ENCODE measurements at places on chromosomes 7 and 10.

GRCh38 chr7:485188-486081 is 34.2 kb downstream of the PDGFA start:
- DNase-seq = no peak

DNA sequence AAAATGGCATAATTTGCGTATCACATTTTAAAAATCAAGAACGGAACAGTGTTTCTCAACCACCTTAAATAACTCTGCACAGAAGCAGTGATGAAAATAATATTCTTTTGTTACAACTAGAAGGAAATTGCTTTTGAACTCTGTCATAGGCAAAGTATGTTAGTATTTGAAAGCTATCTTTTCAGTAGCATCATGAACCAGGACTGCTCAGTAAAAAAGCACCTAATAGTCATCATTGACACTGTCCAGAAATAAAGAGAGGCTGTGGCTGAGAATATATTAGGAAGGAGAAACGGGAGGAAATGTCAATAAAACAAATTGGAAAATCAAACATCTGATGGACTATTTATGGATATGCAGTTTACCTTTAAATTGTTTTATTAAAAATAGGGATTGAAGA is 237.2 kb upstream of the AKR1E2 start:
- DNase-seq = no peak

DNA sequence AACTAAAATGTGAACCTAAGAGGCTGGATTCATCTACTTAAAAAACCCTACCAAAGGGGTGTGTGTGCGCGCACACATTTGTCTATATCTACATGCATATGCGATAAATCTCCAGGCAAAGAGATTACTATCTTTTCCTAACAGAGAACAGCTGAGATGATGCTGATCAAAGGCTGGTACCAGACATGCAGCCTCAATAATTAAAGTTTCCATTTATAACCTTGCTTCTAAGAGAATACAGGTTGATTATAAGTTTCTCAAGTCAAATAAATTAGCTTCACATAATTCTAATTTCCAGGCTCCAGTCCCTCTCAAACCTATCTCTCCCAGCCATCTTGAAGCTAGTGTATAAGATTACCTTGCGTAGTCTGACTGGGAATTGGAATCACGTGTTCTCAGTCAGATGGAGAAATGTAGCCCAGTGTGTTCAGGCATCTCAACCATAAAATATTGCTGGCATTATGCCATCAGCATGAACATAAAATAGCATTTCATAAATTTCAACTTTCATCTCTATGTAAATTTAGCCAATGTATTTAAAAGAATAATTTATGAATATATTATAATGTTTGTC is 1062.0 kb downstream of the XPNPEP1 start:
- DNase-seq = no peak

GRCh38 chr10:12048547-12048946 is 5.9 kb upstream of the UPF2 start:
- no peak for DNase-seq

DNA sequence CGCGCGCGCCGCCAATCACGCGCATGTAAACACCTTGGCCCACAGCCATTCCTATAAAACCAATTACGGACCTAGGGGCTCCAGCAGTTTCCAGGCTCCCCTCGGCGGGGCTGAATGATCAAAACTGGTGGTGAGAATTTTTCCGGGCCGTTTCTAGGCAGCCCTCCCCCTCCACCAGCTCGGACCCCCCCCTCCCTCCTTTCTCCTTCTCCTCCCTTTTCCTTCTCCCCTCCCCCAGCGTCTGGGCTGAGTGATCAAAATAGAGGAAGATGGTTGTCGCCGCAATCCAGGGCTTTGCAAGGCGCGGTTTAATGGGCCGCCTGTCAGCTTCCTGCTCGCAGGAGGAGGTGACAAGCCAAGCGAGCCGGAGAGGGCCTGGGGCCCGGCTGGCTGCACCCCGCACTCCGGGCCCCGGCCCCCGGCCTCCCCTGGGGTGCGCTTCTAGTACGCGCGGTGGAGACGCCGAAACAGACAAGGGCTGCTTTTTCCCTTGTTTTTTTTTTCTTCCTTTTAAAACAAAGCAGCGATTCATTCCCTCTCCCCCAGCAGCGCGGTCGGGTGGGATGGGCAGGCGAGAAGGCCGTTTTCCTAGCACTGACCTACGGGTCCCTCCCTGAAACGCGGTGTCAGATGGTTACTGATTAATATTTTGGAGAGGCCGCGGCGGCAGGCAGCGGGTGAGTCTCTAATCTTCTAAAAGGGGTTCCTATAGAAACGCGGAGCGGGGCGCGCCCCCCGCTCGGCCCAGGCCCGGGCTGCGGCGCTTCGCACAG is 528 bp upstream of the TNRC18 start:
- peak; percentile 97 for DNase-seq

- no peak for DNase-seq
Observed at GRCh38 chr10:79185067-79185774, 116.5 kb downstream of the ZMIZ1 start.

GRCh38 chr10:30560326-30560725 is 69.2 kb downstream of the LYZL2 start:
- no peak for DNase-seq

DNA sequence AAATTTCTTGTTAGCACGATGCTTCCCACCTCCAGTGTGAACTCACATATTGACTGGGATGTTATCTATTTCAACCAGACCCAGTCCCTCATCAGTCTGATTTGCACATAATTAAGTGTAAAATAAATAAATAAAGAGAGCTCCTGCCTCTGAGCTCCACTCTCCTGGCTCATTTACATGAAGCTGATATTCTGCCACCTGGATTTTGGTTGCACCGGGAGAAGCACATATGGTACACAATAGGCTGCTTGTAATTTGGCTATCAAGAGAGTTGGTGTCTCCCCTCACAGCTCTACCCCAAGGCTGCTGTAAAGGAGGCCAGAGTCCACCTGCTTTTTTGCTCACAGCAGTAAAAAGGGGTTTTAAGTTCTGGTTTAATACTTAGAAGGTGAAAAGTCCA is 610.5 kb downstream of the KCNMA1 start:
- no peak for DNase-seq

- DNase-seq = no peak
Observed at GRCh38 chr10:97003151-97003803, 171.2 kb downstream of the LCOR start.

GRCh38 chr10:75977139-75977538 is 545.7 kb downstream of the LRMDA start:
- DNase-seq = no peak

GRCh38 chr7:156152390-156152789 is 340.1 kb upstream of the SHH start:
- no peak for DNase-seq

DNA sequence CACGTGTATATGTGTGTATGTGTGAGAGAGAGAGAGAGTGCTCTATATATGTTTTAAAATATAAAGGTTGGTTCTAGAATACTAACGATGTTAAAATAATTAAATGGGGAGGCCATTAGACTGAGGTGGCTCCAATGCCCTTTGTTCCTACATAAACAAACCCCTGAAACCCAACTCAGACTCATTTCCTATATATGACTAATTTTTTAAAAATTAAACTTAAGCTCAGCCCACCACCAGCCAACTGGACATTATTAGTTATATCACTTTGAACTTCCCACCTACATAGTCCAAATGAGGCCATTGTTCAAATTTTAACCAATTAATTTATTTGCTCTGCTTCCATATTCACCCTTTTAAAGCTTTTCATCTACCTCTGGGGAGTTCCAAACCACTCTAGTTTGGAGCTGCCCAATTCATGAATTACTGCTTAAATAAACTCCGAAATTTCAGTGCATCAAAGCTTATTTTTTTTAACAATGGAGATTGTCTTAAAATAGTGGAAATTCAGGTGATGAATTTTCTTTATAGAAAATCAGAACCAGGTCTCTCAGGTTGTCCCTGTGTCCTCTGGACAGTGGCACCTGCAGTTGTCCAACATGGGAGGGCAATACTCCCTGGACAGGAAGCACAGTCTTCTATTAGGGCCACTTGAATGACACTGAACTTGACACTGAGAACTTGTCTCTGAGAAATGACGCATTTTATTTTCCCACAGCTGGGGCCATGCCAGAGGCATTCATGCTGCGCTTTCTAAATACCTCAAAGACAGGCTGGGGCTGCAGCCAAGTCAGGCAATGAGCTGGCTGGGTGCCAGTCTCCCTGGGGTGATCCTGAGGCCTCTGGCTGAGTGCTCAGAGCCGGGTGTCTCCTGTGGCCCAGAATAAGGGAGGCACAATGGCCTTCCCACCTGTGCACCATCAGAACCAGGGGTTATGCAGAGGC is 109.5 kb upstream of the TMEM72 start:
- DNase-seq = no peak

DNA sequence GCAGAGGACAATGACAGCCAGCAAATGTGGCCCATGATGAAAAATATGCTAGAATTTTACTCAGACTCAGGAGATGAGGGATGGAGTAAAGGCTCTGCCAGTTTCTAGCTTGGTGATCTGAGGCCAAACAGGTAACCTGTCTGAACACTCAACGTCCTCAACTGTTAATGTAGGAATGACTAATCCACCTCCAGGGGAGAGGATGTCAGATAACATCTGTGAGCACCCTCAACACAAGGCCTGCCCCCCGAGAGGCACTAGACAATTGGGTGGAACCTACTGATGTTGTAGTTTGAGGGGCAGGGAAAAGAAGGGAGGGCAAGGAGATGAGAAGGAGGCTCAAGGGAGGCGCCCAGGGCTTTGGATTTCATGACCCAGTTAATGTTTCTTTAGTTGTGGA is 445.1 kb downstream of the PLXNA4 start:
- no peak for DNase-seq

DNA sequence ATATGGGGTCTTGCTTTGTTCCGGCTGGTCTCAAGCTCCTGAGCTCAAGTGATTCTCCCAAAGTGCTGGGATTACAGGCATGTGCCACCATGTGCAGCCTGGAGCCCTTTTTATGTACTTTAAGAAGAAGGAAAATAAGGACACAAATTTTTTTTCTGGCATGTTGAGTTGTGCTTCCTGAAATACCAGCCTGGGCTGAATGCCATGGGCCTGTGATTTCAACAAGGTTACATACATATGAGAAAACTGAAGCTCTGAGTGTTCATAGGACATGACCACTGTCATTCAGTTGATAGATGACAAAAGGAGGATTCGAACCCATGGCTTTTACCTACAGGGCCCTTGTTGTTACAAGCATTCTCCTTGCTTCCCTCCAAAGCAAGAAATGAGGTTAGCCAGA is 36.1 kb downstream of the ST8SIA6 start:
- DNase-seq = no peak

- DNase-seq = no peak
Observed at GRCh38 chr7:137987018-137987349, 14.9 kb downstream of the CREB3L2 start.

DNA sequence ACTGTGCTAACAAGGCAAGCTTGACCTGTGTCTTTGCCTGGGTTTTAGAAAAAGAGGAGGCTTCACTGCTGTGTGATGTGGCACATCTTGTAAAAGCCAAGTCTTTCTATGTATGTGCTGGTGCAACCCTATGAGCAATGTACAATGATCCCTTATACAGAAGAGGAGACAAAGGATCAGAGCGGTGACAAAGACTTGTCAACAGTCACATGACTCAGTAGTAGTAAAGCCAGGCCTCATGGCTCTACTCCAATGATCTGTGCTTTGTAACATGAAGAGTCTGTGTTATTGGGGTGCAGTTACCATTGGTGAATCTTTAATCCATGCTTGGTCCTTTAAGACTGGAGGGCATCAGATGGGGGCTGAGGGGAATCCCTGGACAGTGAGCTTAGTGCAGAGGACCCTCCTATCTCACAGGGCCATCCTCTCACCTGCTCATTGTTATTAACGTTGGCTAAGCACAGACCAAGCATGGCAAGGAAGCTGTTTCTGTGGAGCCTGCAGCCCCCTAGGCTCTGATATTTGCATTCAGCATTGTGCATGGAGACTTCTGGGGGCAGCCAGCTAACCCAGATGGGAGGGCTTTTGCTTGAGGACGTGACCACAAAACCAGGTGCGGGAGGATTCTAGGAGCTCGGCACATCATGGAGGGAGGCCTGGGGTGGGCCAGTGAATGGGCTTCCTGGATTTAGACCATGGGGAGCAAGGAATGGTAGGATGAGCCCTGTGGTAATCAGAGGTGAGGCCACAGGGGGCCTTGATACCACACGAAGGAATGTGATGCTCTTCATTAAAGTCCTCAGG is 308.8 kb upstream of the ZNF32 start:
- DNase-seq = no peak

DNA sequence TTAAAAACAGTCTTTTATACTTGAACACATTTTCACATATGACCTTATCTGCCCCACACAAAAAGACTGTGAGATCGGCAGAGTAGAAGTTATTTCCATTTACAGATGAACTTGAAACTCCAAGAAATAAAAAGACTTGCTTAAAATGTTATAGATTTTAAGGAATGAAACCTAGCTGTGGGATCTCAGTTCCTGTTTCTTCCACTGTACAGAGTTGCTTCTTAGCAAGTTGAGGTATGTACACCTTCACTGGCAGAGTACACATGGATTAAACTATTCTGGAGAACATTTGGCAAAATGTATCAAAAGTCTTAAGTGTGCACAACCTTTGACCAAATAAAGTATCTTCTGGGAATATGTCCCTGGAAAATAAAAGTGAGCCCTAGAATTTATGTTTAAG is 48.3 kb downstream of the A1CF start:
- no peak for DNase-seq

GRCh38 chr7:133682364-133683181 is 429.7 kb downstream of the EXOC4 start:
- no peak for DNase-seq

DNA sequence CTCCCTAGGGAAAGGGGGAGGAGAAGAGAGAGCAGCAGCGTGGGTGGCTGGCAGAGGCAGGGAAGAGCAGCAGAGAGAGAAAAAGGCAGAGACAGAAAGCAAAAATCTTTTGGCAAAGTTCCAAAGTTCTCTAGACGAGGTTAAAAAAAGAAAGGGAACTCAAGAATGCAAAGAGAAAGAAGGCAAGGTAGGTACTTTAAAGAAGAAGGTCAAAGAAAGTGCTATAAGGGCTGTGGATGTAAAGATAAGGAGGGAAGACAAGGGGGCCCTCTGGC is 20.2 kb upstream of the OPTN start:
- no peak for DNase-seq

GRCh38 chr10:91924212-91925021 is 847 bp downstream of the BTAF1 start:
- DNase-seq = no peak

GRCh38 chr7:83681200-83681778 is 32.4 kb upstream of the SEMA3E start:
- no peak for DNase-seq

DNA sequence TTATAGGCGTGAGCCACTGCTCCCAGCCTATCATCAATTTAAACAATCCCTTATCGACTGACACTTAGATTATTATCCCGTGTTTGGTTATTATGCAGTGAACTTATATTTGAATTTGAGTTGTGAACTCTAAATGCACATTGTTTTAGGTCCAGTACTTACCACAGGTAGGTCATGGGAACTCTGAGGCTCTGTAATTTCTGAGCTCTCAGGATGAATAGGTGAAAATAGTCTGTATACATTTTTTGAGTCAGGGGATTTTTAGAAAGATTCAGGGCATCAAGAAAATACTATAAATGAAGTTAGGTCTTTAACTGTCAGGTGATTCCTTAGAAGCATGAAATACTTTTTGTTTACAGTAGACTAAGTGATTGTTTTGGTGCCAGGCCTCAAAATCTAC is 8.8 kb downstream of the CCDC136 start:
- no peak for DNase-seq

- peak; percentile 34 for DNase-seq
Observed at GRCh38 chr7:99499371-99499720, 735 bp downstream of the ZNF394 start.
